ENCODE measurements at places on chromosomes 2 and 18.

DNA sequence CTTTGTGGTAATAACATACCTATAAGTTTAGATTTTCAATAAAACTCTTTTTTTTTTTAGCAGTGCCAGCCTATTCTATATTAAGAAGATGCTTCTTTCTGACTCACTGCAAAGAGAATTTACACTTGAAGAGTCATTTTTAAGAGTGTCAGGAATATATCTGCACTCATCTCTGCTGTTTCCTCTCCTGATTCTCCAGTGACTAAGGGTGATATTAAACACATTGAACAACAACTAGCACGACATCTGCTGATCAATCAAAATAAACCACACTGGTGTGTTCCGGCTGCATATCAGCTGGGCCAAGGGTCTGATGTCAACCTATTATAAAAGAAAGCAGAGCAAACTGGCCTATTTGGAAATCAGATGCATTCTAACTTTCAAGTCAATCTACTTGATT, 15.0 kb downstream of the RAB27B start:
- DNase-seq = no peak

DNA sequence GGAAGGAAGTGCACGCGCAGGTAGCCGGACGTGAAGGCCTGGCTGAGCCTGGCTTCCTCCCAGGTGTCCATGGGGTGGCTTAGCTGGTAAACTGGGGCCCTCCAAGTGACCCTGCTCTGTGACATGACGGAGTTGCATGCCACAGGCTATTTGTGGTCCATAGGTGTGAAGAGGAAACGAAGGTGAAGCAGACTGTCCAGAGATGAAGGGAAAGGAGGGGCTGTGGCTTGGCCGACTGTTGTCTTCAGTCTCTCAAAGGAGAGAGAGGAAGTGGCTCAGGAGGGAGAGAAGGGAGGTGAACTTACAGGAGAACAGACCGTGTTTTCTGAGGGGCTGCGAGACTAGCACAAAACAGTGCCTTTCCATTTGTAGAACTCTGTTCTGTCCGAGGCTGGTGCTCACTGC, 19.3 kb downstream of the INPP5D start:
- DNase-seq = no peak

DNA sequence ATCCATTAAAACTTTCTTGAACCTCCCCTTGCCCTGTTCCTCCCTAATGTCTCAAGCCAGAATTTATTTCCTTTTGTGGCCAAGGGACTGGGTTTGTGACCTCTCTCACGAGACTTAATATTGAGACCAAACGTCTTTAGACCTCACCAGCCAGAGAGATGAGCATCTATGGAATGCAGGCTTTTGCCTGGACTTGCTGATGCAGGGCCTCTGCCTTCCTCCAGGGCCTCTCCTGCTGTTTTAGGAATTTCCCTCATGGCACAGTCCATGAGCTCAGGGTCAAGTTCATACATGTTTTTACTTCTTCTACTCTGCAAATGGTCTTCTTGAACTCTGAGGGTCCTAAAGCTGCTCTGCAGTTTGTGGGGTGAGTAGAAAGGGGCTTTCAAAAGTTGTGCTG, 22.3 kb downstream of the IL1B start:
- DNase-seq = no peak

DNA sequence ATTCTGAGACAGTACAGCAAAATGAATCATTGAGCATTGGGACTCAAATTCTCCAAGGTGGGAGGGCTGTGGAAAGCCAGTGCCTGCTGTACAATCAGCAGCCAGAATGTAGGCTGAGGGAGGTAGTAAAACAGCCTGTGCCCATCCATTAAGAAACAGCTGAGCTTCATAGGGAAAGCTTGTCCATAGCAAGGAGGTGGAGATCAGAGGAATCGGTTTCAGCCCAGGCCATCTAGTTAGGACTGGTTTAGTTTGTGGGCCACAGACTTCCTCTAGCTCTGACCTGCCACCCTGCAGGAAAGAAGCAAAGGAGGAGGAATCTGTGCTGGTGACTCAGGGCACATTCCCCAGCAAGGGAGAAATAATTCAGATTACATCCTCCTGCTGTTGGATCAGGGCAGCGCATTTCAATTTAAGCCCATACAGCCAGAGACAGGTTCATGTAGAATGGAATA, 333.4 kb downstream of the SETBP1 start:
- no peak for DNase-seq

GRCh38 chr2:178523596-178524134, 43.4 kb downstream of the PLEKHA3 start:
- no peak for DNase-seq

DNA sequence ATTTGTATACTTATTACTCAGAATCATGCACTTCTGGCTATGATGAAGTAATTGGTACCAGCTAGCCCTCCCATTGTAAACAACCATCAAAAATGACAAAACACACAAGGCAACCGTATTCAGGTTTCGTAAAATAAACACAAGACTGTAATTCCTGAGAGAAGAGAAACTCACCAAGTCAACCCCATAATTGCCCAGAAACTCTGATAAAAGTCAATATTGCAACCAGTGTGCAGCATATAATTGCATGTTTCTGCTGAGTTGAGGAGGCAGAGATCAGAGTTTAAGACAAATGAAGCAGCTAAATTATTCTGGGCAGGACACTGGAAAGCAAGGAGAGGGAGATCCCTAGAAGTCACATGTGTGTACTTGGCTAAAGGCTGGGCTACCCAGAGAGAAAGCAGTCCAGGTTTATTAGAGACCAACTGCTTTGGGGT, 90.3 kb downstream of the ROCK2 start:
- DNase-seq = no peak

GRCh38 chr2:207770602-207771404, 1.1 kb upstream of the FZD5 start:
- DNase-seq = no peak

- DNase-seq = no peak
These were observed 63.2 kb downstream of the ADCY3 start for GRCh38 chr2:24856791-24857211.

DNA sequence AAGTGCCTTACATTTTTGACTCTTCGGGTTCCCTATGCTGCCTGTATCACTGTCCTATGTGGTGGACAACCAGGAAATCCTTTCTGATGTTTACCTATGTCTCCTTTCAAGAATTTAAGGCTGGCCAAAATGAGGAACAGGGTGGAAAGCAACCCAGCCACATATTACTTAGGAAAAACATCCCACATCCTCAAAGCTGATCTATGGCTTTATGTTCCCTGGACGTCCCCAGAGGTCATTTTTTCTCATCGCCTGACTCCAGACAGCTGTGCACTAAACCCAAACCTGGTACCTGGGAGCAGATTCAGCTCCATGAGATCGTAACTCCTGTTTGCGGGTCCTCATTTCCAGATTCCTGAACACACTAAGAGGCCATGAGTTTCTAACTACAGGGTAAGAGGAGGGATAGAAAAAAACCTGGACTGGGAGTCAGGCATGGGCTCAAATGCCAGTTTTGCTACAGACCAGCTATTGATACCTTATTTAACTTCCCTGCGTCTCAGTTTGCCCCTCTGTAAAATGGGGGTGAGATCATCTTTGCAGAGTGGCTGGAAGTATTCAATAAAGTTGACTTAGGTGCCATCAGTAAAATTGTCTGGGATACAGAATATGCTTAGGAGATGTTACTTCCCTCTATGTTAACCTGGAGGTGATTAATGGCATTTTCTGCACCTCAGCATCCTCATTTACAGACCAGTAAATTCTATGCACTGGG, 70.8 kb downstream of the TNS1 start:
- no peak for DNase-seq

DNA sequence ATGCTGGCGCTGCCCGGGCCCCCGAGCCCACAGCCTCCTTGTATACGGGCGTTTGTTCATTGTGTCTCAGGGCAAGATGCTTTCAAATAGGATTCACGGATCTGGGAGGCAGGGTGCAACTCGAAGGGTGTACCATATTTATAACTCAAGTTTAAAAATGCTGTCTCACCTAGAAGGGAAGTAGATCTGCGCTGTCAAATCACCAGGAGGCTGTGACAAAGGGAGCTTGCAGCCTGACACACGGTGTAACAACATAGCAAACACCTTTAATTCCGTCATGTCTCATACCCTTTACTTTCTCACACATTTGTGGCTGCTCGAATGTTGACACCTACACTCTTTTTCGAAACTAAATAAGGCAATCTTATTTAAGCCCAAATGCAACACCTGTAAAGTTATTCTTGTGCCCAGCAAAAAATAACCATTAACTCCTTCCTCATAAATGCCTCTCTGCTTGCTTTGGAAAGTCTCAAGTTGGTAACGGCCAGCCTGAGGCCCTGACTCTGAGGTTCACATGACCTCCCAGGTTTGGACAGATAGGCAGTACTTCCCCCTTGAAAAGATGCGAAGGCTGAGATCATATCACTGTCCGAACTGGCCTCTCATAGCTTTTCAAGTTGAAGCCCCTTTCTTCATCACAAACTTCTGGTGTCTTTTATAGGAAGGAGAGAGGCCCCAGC, 11.6 kb downstream of the ZEB2 start:
- no peak for DNase-seq

- no peak for DNase-seq
These were observed 8.9 kb downstream of the ANKAR start for GRCh38 chr2:189683348-189683747.
